ENCODE measurements at places on chromosomes 13 and 19.

GRCh38 chr13:109136873-109137272 lies 507.5 kb downstream of the MYO16 start:
- DNase-seq, result no peak

DNA sequence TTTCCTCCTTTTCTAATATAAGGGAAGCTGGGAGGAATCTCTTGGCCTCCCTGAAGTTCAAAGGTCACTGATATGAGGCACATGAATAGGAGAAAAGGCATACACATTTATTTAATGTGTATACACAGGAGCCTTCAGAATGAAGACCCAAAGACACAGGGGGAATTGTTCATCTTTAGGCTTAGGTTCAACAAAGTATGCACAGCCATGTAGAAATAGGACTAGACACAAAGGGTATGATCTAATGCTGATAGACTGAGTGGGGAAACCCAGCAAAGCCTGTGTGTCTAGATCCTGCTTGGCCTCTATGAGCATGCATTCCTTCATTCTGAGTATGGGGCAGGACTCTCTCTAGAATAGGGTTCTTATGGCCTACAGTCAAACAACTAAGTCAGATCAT lies 177.1 kb upstream of the RFC3 start:
- no peak for DNase-seq

DNA sequence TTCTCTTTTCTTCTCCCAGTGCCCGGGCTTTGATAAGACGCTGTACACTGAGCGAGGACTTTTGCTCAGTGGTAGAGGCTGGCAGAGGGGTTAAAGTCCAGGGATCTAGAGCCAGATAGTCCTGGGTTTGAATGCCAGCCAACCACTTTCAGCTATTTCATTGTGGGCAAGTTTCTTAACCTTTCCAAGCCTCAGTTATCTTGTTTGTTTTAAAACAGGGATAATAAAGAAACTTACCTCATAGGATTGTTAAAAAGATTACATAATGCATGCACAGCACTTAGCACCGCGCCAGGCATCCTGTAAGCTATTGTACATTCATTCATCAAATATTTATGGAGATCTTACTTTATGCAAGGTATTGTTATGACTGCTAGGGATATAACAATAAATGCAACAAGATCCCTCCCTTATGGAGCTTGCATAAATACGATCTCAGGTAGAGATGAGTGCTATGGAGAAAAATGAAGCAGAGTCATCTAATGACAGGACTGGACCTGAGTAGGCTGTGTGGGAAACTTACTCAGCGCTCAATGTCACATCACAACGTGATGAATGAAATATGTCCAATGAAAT lies 70.8 kb downstream of the LNX2 start:
- no peak for DNase-seq

GRCh38 chr19:32719611-32720059 lies at the start of gene TDRD12:
Gene TDRD12 (plus strand): TSS chr19:32719767. CDS start chr19:32720073, 306 bp downstream.
- DNase-seq, result no peak

DNA sequence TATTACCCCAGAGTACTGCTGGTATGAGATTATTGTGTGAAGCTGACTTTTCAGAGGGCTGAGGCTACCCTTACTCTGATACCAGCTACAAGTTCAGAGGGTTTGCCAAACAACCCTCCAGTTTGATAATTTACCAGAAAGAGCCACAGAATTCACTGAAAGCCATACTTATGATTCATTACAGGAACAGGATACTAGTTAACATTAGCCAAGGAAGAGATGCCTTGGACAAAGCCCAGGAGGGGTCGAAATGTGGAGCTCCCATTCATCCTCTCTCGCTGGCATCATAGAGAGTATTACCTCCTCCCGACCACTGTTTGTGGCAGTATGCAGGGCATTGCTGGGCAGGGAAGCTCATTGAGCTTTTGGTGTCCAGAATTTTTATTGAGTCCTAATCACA lies 364.3 kb downstream of the KCNRG start:
- no peak for DNase-seq

DNA sequence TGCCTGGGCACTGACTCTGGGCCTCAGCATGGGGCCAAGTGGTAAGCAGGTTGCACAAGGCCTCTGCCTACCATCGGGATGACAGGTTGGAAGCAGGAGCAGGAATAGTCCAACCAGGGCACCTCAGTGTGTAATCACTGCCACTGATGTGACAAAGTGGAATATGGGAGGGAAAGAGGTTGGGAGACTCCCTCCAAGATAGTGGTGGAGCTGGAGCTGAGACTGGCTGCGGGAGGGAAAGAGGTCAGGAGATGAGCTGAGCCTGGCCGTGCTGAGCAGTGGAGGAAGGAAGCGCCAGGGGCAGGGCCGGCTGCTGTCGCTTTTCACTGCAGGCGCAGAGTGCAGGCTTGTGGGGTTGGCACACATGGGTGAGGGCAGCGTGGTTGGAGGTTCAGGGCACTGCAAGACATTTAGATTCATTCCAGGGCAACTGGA lies 6.8 kb downstream of the UPF3A start:
- no peak for DNase-seq

- DNase-seq, result no peak
Observed at GRCh38 chr13:67224148-67224846, 5.8 kb downstream of the PCDH9 start.

DNA sequence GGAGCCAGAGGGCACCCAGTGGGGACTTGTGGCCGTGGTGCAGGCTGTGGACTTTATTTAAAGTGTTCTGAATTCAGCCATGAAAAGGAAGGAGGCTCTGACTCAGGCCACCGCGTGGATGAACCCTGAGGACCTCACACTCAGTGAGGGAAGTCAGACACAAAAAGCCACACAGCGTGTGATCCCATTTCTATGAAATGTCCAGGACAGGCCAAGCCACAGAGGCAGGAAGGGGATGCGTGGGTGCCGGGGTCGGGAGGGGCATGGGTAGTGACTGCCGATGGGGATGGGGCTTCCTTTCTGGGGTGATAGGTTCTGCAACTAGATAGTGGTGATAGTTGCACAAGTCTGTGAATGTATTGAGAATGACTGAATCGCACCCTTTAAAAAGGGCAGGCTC lies 8.7 kb upstream of the ZBTB7A start:
- DNase-seq, result no peak

DNA sequence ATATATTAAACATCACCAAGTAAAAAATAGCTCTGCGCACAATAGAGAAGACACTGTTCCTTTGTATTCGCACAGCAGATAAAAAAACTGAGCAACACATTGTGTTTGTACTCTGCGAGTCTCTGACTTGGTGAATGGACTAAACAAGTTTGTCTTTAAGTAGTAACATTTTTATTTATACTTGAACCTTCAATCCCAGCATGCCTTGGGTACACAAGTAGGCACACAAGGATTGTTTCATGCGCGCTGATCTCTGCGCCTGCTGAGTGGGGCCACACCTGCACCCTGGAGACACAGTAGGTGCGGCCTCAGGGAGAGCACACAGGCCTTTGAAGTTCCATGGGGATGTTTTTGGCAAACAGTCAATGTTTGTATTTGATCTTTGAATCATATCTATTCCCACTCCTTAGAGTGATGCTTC lies 318.9 kb downstream of the MYO16 start:
- DNase-seq, result no peak

DNA sequence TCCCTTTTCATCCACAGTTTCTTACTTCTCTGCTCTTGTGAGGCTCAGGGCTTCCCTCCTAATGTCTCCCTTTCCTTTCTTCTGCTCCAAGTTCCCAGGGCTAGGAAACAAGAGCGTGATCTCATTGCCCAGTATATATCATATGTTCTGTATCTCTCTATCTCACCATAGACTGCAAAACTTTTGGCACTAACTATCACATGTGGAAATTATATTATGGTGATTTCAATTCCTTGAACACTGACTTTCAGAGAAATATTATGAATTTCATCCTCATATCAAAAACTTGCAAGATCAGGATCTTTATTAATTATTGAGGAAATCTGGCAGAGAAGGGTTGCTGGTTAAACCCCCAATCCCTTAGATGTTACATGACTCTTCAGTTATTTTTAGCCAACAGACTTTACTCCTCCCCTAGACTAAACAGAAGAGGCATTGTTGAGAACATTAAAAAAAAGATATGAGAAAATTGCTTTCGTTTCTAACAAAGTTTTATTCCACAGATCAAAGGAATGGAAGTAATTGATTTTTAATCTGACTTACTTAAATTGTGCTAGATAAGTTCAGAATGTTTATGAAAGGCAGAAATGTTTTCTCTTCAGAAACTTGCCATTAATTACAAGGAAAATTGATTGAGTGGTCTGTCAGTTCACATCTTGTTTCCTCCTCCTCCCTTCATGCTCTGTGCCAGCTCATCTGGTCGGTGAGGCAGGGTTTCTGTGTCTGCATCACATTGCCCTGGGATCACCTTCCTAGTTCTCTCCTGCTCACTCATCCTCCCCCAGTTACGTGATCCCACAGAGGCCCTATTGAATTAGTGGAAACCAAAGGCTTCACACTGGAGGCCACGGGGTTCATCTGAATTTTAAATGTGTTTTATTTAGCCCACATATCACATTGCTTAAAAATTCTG lies 378.5 kb downstream of the LMO7 start:
- DNase-seq, result no peak

DNA sequence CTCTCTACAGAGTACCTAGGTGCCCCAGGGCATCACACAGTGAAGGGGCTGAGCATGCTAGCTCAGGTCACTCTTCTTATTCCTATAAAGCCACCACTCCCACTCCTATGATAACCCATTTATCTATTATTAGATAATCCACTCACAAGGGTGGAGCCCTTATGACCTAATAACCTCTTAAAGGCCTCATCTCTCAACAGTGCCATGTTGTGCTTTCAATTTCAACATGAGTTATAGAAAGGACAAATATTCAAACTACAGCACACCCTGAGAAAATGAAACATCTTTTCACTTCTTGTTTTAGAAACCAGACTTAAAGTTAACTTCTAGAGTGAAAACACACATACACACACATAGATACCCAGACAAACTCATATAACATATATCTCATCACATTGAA lies 1494.9 kb upstream of the MIR17HG start:
- no peak for DNase-seq

DNA sequence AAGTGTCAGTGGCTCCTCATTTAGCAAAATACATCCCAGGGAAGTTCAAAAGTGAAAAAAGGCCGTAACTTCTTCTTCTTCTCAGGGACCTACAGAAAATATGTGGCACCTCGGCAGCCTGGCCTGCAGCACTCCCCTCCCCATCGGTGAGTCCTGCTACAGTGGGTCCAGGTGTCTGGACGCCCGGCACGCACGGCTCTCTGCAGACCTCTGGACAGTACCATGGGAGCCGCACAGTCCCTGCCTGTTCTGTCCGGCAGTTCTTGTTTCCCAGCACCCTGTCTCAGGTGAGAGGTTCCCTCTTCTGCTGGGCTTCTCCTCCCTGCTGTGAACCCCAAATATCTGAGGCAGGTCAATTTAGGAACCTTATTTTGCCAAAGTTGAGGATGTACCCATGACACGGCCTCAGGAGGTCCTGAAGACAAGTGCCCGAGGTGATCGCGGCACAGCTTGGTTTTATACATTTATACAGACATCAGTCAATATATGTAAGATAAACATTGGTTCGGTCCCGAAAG lies 36.8 kb upstream of the ALOX5AP start:
- no peak for DNase-seq

DNA sequence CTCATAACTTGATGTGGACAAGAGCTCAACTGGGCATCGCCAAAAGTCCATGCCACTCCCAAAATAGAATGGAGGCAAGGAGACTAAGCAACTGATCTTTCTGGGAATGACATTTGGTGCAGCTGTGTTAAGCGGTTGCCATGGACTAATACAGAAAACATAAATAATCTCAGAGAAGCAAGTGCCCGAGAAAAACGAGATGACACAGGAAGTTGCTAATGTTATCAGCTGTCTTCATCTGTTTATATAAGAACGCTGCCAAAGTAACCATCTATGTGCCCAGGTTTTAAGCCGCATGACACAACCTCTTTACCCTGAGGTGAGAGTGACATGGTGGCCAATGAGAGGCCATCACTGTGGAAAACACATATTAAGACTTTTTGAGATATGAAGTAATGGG lies 54.9 kb upstream of the SACS start:
- no peak for DNase-seq

DNA sequence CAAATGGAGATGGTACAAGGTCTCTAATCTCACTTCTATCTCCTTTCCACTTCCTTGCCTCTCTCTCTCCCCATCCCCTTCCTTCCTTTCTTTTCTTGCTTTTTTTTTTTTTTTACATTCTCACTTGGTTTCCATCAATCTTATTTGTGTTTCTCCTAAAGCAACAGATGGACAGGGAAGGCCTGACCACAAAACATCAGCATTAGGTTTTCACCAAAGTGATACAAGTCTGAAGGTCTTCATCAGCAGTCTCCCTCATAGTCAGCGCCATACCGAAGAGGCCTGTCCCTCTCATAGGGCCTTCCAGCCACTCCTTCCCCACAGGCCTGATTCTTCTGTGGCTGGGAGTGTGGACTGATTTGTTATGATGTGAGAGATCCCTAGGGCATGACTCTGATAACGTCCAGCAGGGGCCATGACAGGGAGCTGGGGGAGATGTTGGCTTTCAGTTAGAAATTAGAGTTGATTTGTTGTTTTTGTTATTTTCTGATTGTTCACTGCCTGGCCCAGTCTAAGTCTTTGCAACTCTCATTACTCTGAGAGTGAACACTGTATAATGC lies 158.7 kb downstream of the SLC7A1 start:
- no peak for DNase-seq

DNA sequence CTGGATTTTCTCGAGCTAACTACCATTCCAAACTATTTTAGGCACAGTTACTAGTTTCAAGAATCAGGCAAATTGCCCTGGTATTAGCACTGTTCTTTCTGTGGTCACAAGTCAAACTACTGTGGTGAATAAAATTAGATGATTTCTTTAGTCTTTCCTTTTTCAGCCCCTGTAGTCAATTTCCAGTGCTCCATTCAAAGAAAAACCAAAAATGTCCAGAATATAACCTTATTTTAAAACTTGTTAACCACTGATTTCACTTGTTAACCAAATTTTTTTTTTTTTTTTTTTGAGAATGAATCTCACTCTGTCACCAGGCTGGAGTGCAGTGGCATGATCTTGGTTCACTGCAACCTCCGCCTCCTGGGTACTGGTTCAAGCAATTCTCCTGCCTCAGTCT lies 50.6 kb upstream of the USPL1 start:
- DNase-seq, result no peak
